ENCODE measurements at places on chromosomes 2 and 18.
A peak's percentile ranks its signal among the peaks of the same experiment; 100 is the strongest.

- no peak for ATAC-seq
Observed at GRCh38 chr2:29991086-29991485, 69.7 kb upstream of the ALK start.

- no peak for ATAC-seq
Observed at GRCh38 chr2:70979626-70980025, 1.2 kb downstream of the ANKRD53 start.

DNA sequence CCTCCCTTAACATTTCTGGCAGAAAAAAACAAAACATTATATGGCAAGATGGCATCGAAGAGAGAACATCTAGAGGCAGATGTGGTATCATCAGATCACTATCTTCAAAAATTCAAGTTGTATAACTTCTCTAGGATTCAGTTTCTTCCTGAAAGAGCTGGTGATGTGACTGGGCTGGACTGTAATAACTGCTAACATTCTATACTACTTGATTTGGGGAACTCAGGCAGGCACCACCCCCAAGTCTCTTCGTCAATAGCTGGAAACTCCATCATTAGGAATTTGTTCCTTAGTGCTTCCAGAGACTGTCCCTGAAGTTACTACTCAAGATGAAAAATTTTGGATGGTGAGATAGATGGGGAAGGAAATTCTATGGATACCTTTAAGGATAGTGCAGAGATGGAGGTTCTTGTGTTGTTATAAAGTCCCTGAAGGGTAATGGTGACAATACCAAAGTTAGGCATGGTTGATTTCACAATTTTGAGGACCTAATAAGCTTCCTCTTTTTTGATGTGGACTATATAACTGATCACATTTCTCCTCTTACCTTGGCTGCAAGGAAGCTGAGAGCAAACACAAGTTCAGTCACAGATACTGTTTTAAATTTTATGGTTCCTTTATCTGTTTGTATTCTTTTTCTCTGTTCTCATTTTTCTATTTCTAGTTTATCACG, 59.1 kb upstream of the PGAP1 start:
- no peak for ATAC-seq

GRCh38 chr2:134296301-134296700, 42.4 kb downstream of the MGAT5 start:
- no peak for ATAC-seq

DNA sequence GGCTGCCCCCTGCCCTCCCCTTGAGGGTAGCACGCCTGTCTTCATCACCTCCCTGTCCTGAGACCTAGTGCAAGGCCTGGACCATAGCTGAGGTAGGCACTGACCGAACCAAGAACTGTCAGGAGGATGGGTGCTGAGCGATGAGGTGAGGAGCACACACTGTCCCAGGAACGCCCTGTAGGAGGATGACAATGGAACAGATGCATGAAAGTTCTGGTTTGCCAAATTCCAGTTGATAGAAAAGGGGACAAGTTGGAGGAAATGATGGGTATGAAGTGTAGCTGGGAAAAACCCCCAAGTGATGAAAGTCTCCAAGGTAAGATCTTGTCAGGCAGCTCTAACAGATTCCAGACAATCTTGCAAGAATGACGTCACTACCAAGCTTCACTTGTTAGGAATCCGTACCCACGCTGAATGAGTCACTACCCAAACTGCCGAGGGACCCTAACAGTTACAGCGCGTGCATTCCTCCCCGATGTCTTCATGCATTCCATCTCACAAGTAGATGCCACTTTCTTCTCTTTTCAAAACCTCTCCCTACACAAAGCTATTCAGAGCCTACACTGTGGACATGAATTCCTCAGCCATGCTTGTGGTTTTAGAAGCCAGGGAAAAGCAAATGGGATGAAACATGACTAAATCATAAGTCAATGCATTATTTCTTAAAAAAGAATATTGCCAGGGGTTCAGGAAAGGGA, 27.6 kb downstream of the MRPL33 start:
- ATAC-seq = peak; percentile 91

DNA sequence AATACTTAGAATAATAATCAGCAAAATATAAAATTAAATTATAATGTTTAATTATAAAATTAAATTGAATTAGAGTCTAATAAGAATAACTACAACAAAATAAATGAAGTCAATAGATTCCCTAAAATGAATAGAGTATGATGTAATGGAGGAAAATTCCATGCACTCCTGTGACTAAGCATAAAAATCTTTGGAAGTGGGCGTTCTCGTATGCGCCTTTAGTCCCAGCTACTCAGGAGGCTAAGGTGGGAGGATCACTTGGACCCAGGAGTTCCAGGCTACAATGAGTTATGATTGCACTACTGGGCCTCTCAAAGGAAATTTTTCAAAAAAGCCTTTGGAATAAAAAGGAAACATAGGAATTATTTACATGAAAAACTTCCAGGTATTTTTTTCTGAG, 955.4 kb upstream of the POU3F3 start:
- ATAC-seq = no peak

- no peak for ATAC-seq
Observed at GRCh38 chr2:154182008-154182407, 310.3 kb downstream of the GALNT13 start.

DNA sequence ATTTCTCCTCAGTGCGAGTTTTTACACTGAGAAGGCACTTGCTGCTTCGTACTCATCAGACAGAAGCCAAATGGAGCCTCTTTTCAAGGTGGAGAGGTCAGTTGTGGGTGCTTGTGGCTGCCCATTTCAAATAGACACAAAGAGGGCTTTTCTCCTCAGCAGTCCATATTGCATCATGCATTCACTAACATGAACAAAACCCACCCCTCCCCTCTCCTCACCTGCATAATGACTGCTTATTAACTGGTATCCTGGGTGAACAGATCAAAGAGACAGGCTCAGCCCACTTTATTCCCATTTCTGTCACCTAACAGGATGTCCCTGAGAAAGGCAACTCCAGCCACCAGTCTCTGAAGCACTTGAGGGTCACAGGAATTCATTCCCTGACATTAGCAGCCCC, 28.9 kb downstream of the KLF7 start:
- ATAC-seq = no peak

- no peak for ATAC-seq
Observed at GRCh38 chr2:144374163-144374661, 145.7 kb downstream of the ZEB2 start.

- ATAC-seq = no peak
Observed at GRCh38 chr2:218317303-218317630, 25.0 kb upstream of the TMBIM1 start.

DNA sequence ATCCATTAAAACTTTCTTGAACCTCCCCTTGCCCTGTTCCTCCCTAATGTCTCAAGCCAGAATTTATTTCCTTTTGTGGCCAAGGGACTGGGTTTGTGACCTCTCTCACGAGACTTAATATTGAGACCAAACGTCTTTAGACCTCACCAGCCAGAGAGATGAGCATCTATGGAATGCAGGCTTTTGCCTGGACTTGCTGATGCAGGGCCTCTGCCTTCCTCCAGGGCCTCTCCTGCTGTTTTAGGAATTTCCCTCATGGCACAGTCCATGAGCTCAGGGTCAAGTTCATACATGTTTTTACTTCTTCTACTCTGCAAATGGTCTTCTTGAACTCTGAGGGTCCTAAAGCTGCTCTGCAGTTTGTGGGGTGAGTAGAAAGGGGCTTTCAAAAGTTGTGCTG, 22.3 kb downstream of the IL1B start:
- peak; percentile 7 for ATAC-seq

DNA sequence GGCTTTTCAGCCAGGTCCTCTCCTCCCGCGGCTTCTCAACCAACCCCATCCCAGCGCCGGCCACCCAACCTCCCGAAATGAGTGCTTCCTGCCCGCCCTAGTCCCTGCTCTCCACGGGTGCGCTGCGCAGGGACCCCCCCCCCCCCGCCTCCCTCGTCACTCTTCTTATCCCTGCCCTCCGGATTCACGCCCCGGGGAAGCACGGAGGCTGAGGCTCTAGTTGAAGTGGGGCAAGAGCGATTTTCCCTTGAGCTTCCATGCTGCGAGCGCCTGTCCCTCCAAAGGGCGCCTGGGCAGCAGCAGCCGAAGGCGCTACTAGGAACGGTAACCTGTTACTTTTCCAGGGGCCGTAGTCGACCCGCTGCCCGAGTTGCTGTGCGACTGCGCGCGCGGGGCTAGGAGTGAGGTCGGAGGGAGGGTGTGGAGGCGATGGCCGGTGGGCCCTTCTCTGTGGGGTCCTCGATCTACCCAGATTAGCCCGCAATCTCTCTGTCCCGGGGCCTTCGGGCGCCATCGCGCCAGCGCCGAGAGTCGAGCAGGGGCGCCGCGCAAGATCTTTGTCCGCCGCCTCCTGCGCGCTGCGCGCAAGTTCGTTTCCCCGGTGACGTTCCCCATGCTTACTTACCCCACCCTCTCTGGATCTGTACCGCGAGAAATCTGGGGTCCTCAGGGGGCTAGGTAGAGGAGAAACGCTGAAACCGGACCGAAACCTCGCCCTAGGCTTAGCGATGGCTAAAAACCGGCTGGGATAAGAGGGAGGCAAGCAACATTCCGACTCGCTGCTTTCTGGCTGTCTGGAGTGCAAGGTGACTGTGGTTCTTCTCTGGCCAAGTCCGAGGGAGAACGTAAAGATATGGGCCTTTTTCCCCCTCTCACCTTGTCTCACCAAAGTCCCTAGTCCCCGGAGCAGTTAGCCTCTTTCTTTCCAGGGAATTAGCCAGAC, 677 bp downstream of the GAD1 start:
- ATAC-seq = peak; percentile 13

GRCh38 chr2:1744446-1745170, at the start of gene PXDN:
Gene PXDN, minus strand, starts transcription at chr2:1744515. Its CDS starts 60 bp downstream, at chr2:1744455.
- ATAC-seq = peak; percentile 68

DNA sequence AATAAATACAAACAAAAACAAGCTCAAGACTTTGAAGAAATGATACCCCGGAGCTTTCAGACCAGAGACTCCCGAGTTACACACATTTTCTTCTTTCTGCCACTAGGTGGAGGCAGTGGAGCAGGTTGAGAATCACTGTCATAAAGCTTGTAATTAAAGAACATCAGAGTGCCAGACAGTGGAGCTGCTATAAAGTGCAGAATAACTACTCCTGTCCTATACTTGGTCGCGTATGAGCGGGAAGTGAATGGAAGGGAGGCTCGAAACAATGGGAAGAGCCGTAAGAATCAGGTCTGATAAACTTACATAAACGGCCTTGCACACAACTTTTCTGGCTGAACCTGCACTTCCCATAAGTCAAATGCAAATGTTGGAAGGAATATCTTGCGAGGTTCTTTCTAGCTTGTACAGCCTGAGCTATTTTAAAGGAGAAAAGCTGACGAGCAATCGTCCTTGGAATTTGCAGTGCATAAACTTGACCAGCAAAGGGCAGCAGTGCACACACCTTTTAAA, 189.0 kb downstream of the RPIA start:
- ATAC-seq = peak; percentile 70

DNA sequence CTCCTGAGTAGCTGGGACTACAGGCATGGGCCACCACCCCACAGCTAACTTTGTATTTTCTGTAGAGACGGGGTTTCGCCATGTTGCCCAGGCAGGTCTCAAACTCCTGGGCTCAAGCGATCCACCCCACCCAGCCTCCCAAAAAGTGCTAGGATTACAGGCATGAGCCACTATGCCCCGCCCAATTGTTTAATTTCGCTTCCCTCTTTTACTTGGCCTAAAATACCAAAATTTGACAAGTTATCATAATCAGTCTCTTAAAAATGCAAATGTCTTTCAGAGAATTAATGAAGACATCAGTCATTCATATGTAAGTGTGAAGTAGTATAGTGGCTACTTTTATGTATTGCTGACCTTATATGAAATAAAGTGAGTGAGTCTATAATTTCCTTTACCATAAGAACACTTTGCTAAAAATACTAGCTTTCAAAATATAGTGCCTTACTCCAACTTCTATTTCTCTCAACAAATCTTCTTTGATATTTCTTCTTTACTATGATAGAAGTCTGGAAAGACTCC, 9.8 kb downstream of the FBXO11 start:
- ATAC-seq = no peak

DNA sequence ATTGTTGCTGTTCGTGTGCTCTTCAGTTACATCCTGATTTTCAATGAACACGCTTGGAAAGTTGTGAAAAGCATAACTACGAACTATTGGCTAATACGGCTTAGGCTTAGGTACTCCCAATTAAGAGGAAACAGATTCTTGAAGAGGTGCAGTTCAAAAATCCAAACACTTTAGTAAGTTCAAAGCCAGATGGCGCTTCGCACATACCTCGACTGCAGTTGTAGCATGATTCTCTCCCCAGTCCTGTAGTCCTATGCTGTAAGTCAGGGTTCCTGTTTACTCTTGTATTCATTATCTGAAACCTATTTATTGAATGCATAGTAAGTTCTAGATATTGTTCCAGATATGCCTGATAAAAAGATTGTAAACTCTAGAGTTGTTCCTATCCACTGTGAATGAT, 165.2 kb downstream of the TRIB2 start:
- ATAC-seq = no peak

DNA sequence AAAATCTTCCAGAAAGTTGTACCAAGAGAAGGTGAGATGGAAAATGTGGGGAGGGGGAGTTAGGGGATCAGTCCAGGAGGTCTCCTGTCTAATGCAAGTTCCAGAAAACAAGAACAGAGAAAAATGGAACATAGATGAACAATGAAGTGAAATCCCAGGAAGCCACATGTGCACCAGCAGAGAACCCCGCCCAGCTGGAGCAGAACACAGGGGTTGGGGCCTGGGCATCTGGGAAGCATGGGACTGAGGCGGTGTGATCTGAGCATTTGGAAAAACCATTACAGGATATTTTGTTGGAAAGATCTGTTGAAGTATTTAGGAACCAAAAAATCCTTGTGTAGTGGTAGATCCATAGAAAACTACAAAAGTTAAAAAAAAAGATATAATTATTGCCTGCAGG, 133.7 kb downstream of the INO80D start:
- ATAC-seq = peak; percentile 50

DNA sequence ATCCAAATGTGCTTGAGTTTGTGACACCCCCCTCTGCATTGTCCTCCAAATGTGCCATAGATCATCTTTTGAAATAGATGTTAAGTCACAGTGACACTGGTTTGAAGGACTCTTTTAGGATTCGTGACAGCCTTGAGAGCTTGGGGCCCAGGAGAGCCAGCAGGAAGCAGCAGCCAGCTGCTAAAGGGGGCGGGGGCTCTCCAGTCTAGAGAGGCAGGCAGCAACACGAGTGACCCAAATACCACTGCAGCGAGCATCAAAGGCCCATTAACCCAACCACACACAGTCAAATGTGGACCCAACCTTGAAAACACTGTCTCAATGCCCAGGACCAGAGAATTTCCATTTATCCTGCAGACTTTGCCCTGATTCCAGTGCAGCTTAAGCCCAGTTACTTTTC, 75.6 kb downstream of the ZBTB7C start:
- ATAC-seq = no peak

DNA sequence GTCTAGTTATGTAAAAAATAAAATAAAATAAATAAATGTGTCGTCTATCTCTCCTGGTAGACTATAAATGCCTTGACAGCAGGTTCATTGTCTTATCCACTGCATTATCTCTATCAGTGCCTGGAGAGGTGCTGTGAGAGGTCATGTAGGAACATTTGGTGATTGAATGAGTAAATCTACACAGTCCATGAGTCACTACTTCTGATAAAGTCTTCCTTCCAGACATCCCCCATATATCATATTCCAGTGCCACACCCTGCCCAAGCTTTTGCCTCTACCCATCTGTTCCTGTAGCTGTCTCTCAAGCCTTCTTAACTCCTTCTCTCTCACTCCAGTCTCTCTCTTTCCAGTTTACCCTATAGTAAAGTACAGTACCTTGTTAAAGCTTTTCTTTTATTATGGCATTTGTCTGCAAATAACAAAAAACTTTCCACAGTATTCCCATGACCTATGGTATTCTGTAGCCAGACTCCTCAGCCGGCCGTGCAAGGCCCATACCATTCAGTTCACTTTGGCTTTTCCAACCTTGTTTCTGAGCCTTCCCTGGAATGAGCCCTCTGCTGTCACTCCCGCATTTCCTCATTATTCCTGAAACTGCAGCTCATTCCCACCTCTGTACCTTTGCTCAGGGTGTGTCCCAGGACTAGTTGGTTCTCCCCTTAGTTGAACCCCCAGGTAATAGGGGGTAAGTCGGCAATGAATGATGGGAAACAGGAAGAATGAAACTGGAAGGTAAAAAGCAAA, 37.5 kb downstream of the ANXA4 start:
- peak; percentile 92 for ATAC-seq
